ENCODE measurements at places on chromosomes 16 and 17.

- DNase-seq, result no peak
These were observed 4.3 kb downstream of the CANT1 start for GRCh38 chr17:79005063-79005861.

DNA sequence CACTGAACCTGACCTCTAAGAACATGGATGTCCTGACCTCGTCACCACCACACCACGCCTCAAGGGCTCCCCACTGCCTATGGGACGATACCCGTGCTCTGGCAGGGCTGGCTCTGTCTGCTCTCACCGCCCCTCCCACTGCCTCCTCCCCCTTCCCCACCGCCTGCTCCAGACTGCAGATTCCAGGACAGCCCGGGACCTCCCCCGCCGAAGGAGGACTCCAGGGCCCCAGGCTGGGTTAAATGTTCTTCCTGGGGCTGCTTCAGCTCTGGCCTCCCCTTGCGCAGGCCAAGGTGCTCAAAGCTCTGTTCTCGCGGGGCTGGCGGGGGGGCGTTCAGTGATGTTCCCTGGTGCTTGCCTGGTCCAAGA lies 3.1 kb downstream of the NPW start:
- DNase-seq, result no peak

GRCh38 chr16:87675111-87675719 lies 72.9 kb downstream of the JPH3 start:
- DNase-seq, result no peak

DNA sequence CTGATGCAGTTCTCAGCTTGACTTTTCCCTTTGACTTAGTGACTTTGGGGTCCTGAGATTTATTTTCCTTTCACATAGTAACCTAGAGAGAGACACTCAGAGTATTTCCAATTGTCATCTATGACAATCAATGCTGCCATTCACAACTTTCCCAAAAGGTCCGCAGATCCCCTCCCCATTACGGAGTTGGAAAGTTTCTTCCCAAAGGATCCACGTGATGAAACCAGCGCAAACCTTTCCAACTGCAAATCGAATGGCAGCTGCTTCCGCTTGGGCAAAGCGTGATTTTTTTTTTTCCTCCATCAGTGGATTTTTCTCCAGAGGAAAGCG lies 538 bp upstream of the FCSK start:
- no peak for DNase-seq

GRCh38 chr17:81044764-81045589 lies 10.0 kb downstream of the BAIAP2 start:
- no peak for DNase-seq

GRCh38 chr17:51258756-51259563 lies 889 bp downstream of the MBTD1 start:
- DNase-seq, result no peak

DNA sequence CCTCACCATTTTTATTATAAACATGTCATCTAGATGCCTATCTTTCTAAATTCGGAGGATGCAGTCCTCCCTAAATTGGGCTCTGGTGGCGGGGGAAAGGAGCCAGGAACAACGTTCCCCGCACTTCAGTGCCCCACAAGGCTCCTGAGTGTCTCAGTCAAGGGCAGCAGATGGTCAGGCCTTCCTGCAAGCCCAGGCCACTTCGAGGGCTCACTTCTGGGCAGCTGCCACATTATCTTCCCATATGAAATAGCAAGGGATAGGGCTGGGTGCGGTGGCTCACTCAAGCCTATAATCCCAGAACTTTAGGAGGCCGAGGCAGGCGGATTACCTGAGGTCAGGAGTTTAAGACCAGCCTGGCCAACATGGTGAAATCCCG lies 32.3 kb downstream of the FBXO31 start:
- no peak for DNase-seq

GRCh38 chr16:85417156-85417860 lies 195.8 kb upstream of the GSE1 start:
- no peak for DNase-seq

DNA sequence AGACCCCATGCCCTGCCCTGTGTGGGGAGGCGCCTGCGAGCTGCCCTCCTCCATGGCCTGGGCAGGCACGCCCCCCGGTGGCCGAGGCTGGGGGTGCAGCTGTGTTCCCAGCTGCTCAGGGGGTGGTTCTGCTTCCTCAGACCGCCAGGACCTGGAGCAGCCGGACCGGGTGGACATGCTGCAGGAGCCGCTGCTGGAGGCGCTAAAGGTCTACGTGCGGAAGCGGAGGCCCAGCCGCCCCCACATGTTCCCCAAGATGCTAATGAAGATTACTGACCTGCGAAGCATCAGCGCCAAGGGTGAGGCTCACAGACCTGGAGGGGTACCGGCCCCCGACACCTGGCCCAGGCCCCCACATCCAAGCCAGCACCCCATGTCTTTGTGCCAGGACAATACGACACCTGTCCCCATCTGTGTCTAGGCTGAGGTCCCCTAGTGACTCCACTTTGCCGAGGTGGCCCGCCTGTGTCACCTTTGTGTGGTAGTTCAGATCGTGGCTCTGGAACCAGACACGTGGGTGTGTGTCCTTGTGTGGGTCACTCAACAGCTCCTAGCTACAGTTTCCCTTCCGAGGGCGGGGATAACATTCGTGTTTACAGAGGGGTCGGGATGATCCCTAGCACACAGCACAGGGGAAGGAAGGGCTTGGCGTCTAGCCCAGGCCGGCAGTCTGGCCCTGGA lies 9.3 kb downstream of the GJD3 start:
- DNase-seq, result peak; percentile 40

GRCh38 chr16:85222155-85222863 lies 110.0 kb upstream of the CIBAR2 start:
- DNase-seq, result no peak

- DNase-seq, result no peak
These were observed 705 bp upstream of the CDRT4 start for GRCh38 chr17:15468126-15468525.

DNA sequence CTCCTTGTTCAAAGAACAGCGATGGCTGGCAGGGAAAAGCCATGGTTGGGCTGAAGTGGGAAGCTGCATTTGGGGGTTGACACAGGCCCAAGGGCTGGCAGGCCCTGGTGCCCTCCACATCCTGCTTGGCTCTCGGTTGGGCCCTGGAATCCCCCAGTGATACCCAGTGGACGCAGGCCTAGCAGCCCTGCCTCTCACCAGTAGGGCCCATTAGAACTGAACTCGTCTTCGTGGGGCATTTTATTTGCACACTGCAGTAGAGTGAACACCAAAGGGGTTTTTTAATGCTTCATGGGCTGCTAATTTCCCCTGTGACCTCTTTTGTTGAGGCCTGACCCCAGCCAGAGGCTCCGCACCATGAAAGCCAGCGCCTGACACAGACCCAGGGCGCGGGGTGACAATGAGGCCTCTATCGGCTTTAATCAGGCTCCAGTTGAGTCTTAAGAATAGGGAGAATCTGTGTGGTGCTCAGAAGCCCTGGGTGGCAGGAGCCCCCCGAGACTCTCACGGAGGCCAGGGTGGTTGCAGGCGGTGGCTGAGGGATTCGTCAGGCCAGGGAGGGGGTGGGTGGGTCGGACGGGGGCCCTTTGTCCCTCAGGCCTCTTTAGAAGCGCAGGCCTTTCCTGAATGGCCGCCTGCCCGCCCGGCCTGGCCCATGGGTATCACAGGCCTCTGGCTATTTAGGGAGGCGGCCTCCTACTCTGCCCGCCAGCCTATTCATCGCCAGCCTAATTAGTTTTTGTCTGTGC lies 199.3 kb downstream of the NTN1 start:
- DNase-seq, result no peak

DNA sequence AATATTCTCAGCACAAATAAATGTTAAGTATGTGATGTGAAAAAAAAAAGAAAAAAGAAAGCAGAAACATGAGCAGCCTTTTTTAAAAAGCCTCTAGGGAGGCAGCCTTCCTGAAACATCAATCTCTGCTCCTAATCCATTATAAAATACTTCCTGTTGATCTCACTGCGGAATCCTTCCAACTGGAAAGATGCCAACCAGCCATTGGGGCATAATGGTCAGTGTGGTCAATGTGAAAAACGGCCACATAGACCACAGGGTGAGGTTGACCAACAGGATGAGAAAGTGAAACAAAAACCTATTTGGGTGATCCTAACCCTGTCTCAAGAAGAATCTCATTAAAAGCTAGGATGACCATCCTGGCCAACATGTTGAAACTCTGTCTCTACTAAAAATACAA lies 26.1 kb upstream of the ABCA8 start:
- no peak for DNase-seq

DNA sequence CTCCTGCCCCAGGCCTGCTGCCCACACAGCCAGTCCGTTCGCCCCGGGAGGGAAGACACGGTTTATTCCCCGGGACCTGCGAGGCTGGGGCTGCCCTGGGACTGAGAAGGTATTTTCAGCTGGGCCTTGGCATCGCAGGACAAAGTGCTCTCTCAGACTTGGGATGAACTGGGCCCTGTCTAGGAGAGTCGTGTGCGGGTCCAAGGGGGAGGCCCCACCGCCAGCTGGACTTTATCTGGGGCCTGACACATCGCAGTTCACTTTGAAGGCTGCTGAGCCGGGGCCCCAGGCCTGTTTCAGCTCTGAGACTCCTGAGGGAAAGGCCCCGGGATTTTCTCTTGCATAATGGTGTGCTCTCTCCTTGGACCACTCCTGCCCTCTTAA lies 6.8 kb downstream of the CRISPLD2 start:
- DNase-seq, result no peak

DNA sequence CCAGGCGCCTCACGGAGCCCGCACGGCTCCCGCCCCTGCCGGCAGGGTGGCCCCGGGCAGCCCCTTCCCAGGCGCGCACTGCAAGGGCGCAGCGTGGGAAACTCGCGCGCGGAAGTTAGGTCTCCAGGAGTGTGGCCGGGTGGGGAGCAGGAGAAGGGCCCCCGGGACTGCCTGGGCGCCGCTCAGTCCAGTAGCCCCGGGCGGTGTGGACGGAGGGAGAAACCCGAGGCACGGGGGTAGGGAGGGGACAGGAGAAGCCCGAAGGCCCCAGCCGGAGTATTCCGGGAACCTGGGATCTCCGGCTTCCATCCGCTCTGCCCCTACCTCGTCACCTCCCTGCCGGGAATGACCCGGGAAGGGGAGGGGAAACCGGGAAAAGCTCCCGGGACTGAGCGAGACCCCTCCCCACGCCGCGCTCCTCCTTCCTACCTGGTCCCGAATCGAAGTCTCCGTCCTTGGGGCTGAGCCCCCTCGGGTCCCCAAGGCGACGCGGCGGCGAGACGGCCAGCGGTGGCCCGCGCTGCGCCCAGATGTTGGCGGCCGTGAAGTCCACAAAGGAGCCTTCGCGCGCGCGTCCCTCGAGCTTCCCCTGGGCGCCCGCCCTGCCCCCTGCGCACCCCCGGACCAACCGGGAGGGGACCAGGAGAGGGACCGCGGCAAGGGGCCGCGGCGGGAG lies 418 bp downstream of the SOCS3 start:
- DNase-seq, result no peak

DNA sequence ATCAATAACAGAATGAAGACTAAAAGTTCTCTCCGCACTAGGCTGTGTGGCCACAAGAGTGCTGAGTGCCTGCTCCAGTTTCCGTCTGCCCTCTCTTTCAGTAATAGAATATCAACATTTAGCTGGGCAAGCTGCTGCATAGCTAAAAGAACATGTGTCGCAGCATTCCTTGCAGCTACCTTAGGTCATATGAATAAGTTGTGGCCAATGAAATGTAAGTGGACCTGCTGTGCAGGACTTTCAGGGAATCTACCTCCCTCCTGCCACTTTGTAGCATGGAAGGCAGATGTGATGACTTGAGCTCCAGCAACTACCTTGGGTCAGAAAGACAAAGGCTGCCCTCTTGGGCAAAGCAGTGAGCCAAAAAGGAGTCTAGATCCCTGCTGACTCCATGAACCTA lies 25.4 kb downstream of the SLC39A11 start:
- no peak for DNase-seq

- DNase-seq, result no peak
These were observed 111.7 kb downstream of the SDR42E1 start for GRCh38 chr16:81899601-81900000.

- no peak for DNase-seq
These were observed 56.0 kb upstream of the SMURF2 start for GRCh38 chr17:64718058-64718457.

DNA sequence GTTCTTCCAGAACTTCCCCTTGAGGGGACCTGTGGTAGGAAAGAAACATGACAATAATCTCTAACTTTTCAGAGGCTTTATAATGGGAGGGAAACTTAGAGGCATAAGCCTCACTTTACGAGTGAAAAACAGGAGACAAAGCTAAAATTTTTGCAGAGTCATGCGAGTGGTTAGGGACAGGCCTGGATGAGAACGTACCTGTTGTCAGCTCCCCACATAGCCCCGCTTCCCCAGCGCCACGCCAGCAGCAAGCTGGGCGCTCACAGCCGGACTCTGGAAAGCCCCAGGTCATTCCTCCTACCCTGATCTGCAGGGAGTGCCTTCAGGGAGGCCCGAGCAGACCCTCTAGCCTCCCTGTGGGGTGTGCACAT lies 53.6 kb downstream of the LDHD start:
- DNase-seq, result no peak

- DNase-seq, result no peak
These were observed 5.1 kb downstream of the TTYH2 start for GRCh38 chr17:74218436-74218835.

DNA sequence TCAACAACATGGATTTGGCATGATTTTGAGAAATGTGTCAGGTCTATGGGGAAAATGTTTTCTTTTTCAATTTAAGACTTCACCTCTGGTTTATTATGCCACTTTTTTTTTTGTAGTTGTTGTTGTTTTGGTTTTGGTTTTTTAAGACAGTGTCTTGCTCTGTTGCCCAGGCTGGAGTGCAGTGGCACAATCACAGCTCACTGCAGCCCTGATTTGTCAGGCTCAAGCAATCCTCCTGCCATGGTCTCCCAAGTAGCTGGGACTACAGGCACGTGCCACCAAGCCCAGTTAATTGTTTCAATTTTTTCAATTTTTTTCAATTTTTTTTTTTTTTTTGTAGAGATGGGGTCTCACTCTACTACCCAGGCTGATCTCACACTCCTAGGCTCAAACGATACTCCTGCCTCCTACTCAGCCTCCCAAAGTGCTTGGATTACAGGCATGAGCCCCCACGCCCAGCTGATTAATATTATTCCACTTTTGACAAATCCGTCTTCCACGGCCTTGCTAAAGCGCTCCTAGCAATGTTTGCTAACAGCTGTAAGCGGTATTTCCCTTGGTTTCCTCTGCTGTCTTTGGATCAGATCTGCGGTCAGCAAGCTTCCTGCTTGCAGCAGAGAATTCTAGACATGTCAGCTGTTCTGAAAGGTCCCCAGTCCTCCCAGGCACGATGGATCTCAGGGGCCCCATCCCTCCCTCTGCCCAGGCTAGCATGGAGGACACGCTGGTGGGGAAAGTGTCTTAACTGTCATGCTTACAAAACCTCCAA lies 7.0 kb upstream of the MILR1 start:
- DNase-seq, result no peak

GRCh38 chr17:36640346-36640745 lies 39.0 kb downstream of the MRM1 start:
- no peak for DNase-seq

DNA sequence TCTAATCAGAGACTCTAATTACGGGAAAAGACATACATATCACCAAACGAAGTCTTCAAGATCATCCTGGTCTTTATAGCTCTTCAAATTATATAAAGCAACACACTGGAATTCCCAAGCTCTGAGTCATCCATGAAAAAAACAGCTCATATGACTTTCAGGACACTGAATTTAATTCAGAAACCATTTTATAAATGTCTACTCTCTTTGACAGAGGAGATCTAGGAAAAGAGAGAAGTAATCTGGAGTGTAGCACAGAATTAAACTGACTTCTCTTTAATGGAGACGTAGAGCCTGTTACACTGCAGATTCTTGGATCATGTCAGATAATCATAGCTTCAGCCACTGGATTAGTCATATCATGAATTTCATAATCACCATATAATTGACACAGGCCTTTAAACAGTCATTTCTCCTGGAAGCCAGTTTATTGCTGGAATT lies 86.8 kb upstream of the WSB1 start:
- DNase-seq, result no peak

- no peak for DNase-seq
These were observed 37.5 kb downstream of the MPRIP start for GRCh38 chr17:17079761-17080160.
